Activated T-helper 1 cell treated with Interleukin-2 at 50 U/mL for 16 hours (primary cell): ENCODE measurements at places on chromosomes 5 and 9.

GRCh38 chr9:99925541-99925940 is 19.1 kb downstream of the STX17 start:
- no peak for DNase-seq

- no peak for DNase-seq
These were observed 495.1 kb downstream of the KIF4B start for GRCh38 chr5:155508673-155509072.

- no peak for DNase-seq
These were observed 28.5 kb downstream of the DPYSL3 start for GRCh38 chr5:147481376-147481775.

- peak; percentile 17 for DNase-seq
These were observed 13.0 kb downstream of the TTC1 start for GRCh38 chr5:160021831-160022446.

DNA sequence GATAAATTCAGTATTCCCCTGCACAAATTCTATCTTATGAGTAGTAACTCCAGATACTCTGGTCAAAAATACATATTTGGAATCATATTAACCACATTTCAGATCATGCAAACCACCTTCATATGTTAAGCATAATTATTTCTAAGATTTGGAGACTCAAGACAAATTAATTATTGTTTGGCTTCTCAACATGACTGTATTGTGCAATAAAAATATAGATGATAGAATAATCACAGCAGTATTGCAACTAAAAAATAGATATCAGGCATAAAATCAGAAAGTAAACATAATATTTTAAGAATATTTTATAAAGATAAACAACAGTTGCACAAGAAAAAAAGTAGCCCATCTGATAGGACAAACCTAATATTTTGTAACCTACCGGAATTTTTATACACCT is 1767.6 kb upstream of the NUDT12 start:
- DNase-seq = no peak

GRCh38 chr5:92455011-92455410 is 1071.9 kb upstream of the ARRDC3 start:
- DNase-seq = no peak

- no peak for DNase-seq
These were observed 30.1 kb downstream of the ZNF462 start for GRCh38 chr9:106893088-106893487.

GRCh38 chr5:29697785-29698414 is 1495.6 kb upstream of the CDH6 start:
- no peak for DNase-seq
